ENCODE measurements at places on chromosomes 1 and 21.

DNA sequence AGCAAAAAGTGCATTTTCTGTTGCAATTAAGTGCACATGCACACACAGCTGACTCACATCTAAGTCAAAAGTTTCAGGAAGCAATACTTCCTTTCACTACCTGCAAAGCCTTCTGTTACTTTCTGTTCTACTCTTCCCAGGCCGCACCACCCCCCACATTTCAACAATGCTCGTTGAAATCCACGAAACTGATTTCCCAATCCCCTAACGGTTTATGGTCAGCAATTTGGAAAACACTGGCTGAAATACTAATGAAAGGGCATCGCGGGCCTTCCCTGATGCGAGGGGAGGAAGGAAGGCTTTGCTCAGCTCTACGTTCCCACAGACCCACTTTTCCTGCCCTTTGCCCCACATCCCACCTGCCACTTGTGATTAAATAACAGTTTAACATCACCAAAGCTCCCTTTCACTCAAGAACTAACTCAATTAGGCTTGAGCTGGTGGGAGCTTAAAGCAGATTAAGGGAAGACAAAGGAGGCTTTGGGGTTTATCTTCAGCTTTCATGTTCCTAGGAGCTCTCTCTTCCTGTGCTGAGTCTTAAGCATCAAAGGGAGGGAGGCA, 243.2 kb upstream of the RAB4A start:
- no peak for DNase-seq

DNA sequence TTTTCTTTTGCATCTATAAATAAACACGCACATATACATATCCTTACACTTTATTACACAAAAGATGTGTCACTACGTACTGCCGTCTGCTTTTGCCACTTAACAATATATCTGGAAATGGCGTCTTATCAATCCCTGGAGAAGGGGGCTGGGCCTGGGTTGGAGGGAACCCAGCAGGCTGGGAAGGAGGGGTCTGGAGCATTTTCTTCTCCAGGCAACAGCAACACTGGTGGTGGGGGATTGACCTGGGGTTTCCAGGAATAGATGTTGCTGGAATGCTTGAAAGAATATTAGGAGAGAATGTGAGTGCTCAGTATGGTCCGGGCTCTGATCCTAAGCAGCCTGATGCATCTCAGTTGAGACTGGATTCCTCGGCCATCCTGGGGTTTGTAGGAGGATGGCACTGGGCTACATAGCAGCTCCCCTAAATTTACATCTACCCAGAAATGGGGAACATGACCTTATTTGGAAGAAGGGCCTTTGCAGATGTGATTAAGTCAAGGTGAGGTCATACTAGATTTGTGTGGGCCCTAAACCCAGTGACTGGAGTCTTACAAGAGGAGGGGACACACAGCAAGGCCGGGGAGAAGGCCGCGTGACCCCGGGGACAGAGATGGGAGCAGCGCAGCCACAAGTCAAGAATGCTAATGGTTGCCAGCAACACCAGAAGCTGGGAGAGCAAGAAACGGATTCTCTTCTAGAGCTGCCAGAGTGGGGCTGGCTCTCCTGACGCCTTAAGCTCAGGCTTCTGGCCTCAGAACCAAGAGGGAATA, 98.6 kb downstream of the SIK1 start:
- DNase-seq, result no peak

DNA sequence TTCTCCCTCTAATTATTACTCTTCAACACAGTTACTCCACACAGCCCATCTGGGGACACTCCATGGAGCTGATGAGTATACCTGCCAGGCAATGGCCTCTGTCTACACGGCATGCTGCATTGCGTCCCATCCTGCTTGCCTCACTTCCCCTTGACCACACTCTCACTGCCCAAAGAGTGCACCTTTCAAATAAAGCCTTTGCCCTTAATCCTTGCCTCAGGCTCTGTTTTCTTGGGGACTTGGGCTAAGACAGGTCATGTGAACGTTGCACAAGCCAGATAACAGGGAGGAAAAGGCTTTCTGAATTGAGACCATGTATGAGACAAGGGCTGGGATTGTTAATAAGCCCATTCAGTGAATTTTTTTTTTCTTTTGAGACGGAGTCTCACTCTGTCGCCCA, 40.0 kb upstream of the SIM2 start:
- no peak for DNase-seq

DNA sequence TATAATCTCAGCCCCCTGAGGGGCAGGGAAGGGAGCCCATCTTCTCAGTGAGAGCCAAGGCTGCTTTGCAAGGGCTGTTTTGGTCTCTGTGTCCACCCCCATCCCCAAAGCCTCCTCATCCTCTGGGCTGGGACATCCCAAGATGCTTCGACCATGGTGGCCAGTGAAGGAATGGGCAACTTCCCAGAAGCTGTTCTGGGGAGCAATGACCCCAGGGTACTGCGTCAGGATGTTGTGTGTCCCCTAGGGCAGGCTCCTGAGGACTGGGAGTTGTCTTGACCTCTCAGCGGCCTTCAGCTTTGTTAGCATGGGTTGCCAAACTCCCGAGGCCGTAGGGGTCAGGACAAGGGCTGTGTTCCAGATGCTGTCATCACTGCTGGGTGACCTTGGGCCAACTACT, 238.4 kb upstream of the POU3F1 start:
- no peak for DNase-seq

DNA sequence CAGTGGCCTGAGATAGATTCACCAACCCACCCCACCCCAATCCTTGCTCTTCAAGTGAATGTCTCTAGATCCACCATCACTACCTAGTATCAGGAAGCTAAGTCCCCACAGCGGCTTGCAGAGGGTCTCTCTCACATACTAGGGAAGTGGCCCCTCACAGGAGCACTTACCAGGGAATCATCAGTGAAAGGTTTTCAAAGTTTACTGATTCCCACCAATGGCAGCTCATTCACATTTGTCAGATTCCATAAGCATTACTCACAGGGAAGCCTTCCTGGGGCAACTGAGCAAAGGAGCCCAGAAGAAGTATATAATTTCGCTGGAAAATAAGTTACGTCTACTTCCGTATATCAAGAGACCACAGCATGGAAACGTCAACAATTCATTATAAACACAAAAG, 120.8 kb downstream of the GREM2 start:
- no peak for DNase-seq

DNA sequence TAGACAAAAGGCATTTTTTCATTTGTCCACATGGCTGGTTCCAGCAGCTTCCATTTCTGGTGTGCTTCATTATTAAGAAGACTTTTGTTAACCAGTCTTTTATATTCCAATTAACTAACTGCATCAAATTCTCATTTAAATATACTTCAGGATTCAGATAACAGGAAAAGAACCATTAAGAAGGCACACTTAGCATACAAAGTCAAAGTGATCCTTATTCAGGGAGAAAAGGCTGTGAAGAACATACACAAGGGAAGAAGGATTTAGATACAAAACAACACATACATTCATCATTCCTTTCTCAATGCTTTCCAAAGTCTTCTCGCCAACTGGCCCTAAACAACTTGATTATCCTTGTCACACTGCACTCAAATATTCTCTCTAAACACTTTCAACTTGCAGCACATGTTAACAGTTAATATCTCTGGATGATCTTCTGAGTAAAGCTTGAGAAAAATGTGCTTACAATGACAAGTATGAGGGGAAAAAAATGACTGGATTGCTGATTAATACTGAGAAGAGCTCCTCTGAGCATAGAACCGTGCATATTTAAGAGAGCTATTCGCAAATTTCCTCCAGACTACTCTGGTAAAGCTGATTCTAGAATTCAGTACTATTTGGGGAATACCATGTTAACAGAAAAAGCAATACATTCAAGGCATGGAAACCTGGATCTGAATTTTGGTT, 225.2 kb upstream of the TNR start:
- DNase-seq, result no peak

DNA sequence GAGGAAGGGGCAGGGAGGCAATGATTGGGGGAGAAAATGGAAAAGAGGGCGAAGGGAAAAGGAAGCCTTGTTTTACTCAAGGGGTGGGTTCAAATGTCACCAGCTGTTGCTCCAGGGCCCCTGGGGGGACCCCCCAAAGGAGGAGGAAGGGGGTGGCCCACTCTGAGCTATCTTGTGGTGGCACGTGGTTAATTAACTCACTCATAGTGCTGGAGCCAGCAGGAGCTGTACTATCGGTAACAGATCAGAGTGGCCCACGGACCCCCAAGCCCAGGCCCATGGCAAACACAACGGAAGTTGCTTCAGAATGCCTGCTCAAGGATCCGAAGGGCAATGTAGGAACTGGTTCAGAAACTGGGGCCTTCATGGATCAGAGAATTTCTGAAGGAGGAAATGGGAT, 7.2 kb downstream of the TFF2 start:
- DNase-seq, result no peak

DNA sequence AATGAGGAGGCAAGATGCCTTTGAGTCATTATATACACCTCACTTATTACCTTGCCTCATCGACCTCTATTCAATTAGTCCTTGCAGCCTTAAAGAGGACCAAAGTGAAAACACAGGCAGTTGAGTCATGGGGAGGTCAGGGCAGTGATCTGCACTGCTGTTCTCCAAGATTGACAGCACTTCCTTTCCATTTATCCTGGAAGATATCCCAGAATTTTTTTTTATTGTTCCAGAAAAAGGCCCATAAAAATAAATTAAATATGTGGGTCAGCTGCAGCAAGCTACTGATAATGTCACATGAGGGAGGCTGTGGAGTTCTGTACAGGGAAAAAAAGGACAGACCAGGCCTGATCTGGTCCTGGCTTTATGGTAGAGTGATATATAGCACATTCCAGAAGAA, 33.2 kb upstream of the CDC42BPA start:
- no peak for DNase-seq

DNA sequence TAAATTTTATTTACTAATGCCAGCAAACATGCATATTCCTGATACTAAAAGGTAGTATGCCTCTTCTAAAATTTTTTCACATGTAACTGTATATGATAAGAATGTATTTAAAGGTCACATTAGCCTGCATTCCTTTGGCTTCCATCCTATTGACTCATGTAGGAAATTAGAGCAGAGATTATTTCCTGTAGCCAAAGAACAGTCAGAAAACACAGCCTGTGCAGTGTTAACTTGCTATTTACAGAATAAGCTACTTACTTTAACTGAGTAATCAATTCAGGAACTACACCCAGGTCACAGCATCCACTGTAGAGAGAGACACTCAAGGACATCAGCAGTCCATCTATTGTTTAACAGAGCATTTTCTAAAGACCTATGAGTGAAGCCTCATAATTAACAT, 154.5 kb upstream of the ADGRL4 start:
- DNase-seq, result no peak

Measured in H9 (cell line).